ENCODE measurements at places on chromosomes 4 and X.

DNA sequence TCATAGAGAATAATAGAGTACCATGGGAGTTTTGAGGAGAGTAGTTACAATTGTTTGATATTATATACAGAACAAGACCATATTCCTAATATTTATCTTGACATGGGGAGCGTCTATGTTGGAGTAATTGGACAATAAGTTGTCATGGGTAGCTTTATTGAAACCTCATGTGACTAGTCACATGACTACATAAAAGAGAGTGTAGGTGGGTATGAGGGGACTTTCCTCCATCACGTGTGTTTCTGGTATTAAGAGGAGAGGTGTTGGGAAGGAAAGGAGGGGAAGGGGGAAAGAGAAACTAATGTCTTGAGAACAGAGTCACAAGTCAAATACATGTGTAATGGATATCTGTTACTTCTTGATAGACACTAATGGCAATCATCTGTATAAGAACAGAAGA, 33.1 kb downstream of the PDLIM5 start:
- no peak for DNase-seq

GRCh38 chr4:6618386-6619115, 21.9 kb upstream of the MRFAP1 start:
- DNase-seq: no peak

- DNase-seq: no peak
Measured at GRCh38 chr4:159977907-159978617, 875.2 kb downstream of the RAPGEF2 start.

- DNase-seq: no peak
Measured at GRCh38 chrX:733961-734360, 103.4 kb downstream of the SHOX start.

GRCh38 chrX:13091111-13091765, 46.8 kb upstream of the FAM9C start:
- DNase-seq: no peak

Measured in stimulated activated CD8-positive, alpha-beta memory T cell treated with anti-CD3 and anti-CD28 coated beads, Interleukin-4, amount 100 ng/mL, for 4 hours (primary cell).